ENCODE measurements at places on chromosomes 13 and 19. TPM values are rescaled to one million over a fixed set of nuclear protein-coding genes. Genes with fewer than 3 reads are reported as not detected.

DNA sequence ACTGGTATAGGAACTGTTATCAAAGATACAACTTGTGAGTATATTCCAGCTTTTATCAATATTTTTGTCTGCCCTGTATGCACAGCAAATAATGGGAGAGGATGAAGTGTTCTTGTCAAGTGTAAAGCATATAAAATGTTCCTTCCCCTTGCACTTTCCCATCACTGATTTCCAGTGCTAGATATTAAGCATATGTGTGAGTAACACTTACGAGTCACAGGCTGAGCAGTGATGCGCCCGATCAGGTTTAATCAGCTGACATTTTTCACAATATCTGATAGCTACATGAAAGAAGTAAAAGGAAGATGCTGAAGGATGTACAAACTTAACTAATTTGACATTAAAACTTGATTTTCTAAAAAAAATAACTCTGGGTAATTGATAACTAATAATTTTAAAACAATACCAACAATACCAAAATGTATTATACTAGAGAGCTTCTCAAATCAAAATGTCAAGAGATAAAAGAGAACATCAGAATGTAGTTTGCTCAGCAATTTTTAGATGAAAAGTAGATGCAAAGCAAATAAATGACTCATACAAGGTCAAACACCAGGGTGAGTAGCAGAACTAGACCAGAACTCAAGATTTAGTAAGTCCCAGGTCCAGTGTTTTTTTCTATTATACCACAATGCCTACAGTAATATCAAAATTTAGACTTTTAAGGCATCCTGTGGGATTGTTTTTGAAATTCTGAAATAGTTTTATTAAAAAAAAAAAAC is 56.4 kb downstream of the ZDHHC20 start:
- no peak for DNase-seq

- DNase-seq, result no peak
Observed at GRCh38 chr13:72218966-72219365, 352.0 kb upstream of the DACH1 start.

GRCh38 chr19:6267552-6268381 is 12.0 kb downstream of the MLLT1 start:
- DNase-seq, result peak; percentile 23

DNA sequence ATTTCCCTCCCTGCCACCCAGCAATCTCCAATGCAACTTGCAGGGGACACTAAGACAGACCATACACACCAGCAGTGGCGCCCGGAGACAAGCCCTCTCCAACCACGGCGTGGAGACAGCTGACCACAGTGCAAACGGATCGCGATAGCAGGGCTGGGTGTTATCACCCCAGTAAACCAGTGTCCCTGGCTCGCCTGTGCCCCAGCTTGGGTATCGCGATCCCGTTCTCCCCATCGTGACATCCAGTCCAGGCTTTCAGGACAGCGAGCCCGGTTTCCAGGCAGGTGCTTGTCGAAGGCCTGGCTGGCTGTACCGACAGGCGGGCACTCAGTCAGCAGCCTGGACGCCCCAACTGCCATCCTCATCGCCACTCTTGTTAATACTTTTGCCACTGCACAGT is 20.7 kb upstream of the NANOS2 start:
- no peak for DNase-seq

- DNase-seq, result no peak
Observed at GRCh38 chr13:27132538-27132937, 39.1 kb downstream of the USP12 start.

- DNase-seq, result no peak
Observed at GRCh38 chr19:49155005-49155819, at the start of gene HRC. HRC (minus strand) TSS chr19:49155396; CDS start chr19:49155237, 159 bp downstream.

GRCh38 chr13:99064624-99065234 is 86.9 kb upstream of the DOCK9 start:
- no peak for DNase-seq

- no peak for DNase-seq
Observed at GRCh38 chr19:39768334-39768733, 10.3 kb upstream of the LEUTX start.

- DNase-seq, result no peak
Observed at GRCh38 chr13:59182241-59182640, 981.5 kb downstream of the DIAPH3 start.

- DNase-seq, result peak; percentile 48
Observed at GRCh38 chr13:46896341-46897137, at the start of gene HTR2A. HTR2A (minus strand) TSS chr13:46897053; CDS start chr13:46895906, 1,147 bp downstream.

- no peak for DNase-seq
Observed at GRCh38 chr19:5094768-5095567, 126.1 kb downstream of the KDM4B start.

DNA sequence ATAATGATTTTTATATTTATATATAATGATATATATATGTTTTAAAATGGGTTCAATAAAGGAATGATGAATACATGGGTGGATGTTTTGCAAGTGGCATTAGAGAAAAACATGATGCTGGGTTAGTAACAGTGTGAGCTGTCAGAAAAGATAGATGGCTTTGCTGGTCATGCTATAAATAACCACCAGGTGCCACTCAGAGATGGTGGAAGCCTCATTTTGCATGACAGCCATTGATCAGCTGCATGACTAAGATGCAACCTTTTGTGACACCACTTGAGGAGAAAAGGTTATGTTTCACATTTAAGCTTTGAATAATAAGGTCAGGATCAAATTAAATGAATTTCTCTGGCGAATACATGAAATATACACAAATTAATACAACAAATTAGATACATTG is 737.7 kb downstream of the PCDH9 start:
- peak; percentile 3 for DNase-seq

DNA sequence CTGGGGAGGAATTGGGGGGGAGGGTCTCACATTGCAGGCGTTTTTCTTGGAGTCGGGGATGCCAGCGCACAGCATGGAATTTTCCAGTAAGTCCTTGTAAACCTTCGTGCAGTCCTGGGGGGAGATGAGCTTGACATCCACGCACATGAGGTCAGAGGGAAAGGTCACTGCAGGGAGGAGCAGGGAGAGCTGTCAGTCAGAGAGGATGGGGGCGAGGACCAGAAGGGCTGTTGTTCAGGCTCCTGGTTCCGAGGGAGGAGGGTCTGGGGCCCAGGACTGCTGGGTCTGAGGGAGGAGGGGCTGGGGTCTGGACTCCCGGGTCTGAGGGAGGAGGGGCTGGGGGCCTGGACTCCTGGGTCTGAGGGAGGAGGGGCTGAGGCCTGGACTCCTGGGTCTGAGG is 4.0 kb downstream of the KLK7 start:
- no peak for DNase-seq

DNA sequence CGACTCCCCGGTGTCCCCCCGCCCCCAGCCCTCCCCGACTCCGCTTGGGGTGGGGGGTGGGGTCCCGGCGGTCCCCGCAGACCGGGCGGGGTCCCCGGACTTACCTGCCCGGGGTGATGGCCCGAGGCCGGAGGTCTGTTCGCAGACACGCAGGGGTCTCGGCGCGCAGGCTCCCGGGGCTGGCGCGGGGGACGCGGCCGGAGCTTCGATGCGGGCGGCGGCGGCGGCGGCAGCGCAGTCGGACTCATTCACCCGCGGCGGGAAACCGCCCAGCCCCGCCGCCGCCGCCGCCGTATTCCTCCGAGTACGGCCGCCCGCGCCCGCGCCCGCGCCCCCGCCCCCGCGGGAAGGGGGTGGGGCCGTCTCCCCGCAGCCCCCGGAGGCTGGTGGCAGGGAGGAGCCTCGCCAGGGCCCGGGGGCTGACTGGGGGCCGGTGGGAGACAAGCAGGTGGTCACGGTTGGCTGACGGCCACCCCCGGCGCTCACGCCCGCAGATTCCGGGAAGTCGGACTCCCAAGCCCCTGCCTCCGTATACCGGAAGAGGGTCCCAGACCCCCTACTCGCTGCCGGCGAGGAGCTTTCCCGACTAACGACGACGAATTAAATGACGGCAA is at the start of gene C2CD4C:
Gene C2CD4C, minus strand, starts transcription at position 246 of the 614 bp plus-strand sequence. CDS start 786 bp downstream, outside the sequence.
- DNase-seq, result no peak

DNA sequence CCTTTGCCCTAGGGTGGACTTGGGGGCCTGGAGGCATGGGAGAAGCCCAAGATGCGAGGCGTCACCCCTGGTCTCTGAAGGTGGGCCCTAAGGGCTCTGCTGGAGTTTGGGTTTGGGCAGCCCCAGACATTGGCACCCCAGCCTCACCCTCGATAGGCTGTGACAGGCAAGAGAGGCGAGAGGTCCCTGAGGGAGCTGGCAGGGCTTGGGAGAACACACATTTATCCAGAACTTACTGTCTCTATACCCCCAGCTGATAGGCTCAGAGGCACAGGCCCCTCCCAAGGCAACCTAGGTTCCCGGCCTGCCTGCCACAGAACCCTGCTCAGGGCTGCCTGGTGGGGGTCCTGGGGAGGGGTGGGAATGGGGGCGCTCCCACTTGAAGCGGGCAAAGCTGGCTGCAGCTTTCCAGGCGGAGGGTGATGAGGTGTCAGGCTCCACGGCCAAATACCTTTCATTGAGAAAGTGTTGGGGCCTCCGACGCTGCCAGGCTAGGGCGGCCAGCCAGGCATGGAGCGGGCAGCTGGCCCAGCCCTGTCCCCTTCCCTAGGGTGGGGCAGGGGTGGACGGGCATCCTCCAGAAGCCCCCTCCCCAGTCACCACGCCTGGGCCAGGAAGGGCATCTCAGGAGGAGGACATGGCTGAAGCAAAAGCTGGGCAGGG is 9.7 kb downstream of the CILP2 start:
- DNase-seq, result no peak

- peak; percentile 35 for DNase-seq
Observed at GRCh38 chr13:27375686-27376326, 48.6 kb upstream of the GTF3A start.

- DNase-seq, result no peak
Observed at GRCh38 chr13:50672025-50672424, 171.5 kb downstream of the DLEU7 start.

DNA sequence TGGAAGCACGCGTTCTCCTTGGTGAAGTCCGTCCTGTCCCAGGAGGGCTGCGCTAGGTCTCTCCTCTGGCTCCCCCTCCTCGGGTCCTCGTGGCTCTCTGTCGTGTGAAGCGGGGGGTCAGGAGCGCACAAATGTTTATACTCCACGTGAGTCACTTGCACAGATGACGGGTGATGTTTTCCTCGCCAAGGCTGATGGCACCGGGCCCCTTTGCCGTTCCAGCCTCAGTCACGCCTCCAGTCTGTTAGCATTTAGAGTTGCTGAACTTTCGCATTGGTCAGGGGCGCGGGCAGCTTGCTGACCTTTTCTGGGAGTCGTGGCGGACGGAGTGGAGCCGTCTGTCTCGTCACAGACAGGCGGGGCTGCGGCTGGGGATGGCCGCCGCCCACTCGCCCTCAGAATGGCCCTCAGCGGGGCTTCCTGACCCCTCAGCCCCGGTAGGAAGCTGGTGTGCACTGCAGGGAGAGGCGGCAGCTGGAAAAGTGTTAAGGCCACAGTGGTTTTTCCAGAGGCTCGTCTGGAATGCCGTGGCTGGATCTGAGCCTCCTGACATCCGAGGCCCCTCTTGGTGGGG is 13.7 kb downstream of the KLHL26 start:
- DNase-seq, result peak; percentile 56

DNA sequence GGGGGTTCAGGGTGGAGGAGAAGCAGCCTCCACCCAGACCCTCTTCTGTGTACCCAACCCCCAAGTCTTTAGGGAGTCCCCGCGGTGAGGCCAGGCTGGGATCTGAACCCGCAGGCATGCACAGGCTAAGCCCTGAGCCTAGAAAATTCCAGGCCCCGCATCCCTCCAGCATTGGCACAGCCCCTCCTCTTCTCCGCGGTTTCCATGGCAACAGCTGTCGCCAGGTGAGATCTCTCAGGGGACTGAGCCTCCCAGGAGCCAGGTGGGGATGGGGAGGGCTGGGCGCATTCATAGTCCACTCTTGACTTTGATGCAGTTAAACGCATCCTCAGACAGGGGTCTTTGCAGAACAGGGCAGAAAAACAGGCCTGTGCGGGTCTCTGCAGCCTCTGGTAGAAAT is 48.3 kb upstream of the USP29 start:
- no peak for DNase-seq

- no peak for DNase-seq
Observed at GRCh38 chr19:10339380-10339960, at the start of gene ICAM3. ICAM3 (minus strand) TSS chr19:10339624; CDS start chr19:10339614, 10 bp downstream.

- peak; percentile 62 for DNase-seq
Observed at GRCh38 chr19:29872224-29872731, 60.5 kb downstream of the CCNE1 start.

- no peak for DNase-seq
Observed at GRCh38 chr13:79194272-79194671, 211.8 kb downstream of the RBM26 start.

DNA sequence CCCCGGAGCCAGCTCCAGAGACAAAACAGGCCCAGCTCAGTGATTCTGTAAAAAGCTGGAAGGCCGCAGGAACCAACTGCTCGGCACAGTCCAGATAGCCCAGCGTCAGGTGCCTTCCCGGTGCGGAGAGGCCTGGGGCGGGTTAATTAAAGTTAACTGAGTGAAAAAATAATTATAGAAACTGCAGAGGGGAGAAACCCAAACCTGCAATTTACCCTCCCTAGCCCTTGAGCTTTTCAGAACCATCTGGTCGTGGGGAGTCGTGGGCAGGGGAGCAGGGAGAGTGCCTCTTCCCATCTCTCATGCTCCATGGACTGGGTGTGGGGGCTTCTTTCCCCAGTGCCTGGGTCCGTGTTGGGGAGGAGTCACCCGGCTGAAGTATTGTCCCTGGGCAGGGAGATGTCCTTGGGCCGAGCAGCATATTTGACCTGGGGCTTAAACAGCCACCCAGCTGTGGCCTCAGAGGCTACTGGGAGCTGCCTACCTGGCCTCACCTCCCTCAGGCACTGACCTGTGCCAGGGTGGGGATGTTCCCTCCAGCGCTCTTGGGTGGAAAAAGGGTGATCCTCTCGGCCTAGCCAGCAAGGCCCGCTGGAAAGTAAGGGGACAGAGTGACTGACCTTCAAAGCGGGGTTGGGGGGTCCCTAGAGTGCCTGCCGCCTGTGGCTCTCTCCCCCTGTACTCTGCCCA is 65.9 kb downstream of the CHST8 start:
- no peak for DNase-seq

- no peak for DNase-seq
Observed at GRCh38 chr13:113105921-113106452, 396 bp downstream of the F7 start.

DNA sequence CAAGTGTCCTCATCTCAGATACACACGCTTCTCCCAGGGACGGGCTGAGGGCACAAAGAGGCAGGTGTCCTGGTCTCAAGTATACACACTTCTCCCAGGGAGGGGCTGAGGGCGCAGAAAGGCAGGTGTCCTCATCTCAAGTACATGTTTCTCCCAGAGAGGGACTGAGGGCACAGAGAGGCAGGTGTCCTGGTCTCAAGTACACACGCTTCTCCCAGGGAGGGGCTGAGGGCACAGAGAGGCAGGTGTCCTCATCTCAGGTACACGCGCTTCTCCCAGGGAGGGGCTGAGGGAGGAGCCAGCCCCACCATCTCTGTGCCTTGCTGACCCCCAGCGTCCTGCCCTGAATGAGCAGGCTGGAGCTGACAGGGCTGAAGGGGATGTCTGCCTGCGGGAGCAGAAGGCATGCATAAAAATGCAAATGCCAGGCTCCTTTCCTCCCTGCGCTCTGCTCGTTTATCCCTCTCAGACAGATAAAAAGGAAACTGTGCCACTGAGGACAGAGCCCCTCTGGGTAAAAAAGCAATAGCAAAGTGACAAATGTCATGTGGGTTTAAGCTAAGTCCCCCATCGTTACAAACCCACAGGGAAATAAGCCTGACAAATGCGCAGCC is 96.1 kb upstream of the UQCRFS1 start:
- DNase-seq, result peak; percentile 47

GRCh38 chr13:113126265-113127150 is 3.9 kb downstream of the F10 start:
- DNase-seq, result no peak

- DNase-seq, result peak; percentile 35
Observed at GRCh38 chr13:98476538-98476966, 100.4 kb downstream of the STK24 start.

Gene CPB2
- total RNA-seq, result not detected

Gene EEF2
- total RNA-seq, result 3,263 TPM

Gene LILRB5
- not detected for total RNA-seq

Gene WDR87
- total RNA-seq, result not detected

Gene LRRC25
- not detected for total RNA-seq

Gene LHB
- not detected for total RNA-seq

Gene AP2A1
- total RNA-seq, result 155 TPM
